ENCODE measurements at places on chromosomes 11 and 22. TPM values are rescaled to one million over a fixed set of nuclear protein-coding genes. Genes with fewer than 3 reads are reported as not detected.

Gene ILK
- total RNA-seq, result 367 TPM

Gene RNF215
- 24.1 TPM for total RNA-seq

Gene TMEM123
- 87.2 TPM for total RNA-seq

Gene SEPTIN3
- total RNA-seq, result 0.37 TPM

Gene C22orf15
- total RNA-seq, result 0.77 TPM

Gene RCOR2
- total RNA-seq, result 2.0 TPM

Gene POU2AF2
- not detected for total RNA-seq

Gene ZNF215
- 10.4 TPM for total RNA-seq

Gene NXF1
- 28.4 TPM for total RNA-seq

Gene OR2AT4
- total RNA-seq, result not detected

Gene WNT7B
- total RNA-seq, result 0.33 TPM

Gene SLC5A4
- 0.11 TPM for total RNA-seq

Gene OOSP2
- total RNA-seq, result not detected

Gene TMPRSS13
- under 0.01 TPM for total RNA-seq

Gene F2
- not detected for total RNA-seq

Gene C11orf16
- total RNA-seq, result not detected

Gene SOX6
- total RNA-seq, result 0.62 TPM

Gene TEX12
- 0.11 TPM for total RNA-seq

Gene IFITM2
- total RNA-seq, result 11.0 TPM

Gene DCDC1
- 0.22 TPM for total RNA-seq

Gene FREY1
- 0.89 TPM for total RNA-seq

Gene OR10A2
- not detected for total RNA-seq

Gene OLFML1
- total RNA-seq, result 4.2 TPM

Gene ALDH3B1
- total RNA-seq, result 16.7 TPM

Gene OR5J2
- total RNA-seq, result not detected

Gene RPS13
- 684 TPM for total RNA-seq

Gene TRMU
- 30.4 TPM for total RNA-seq

Gene DCHS1
- total RNA-seq, result 35.2 TPM

Gene IGSF9B
- total RNA-seq, result 0.50 TPM

Gene CACNA1I
- not detected for total RNA-seq

Gene RGL4
- not detected for total RNA-seq

Gene APOA5
- total RNA-seq, result not detected

All from uterine smooth muscle cell (primary cell).